Ascending aorta (tissue), 2 donors: ENCODE measurements at places on chromosomes 11 and 22.
A peak's percentile ranks its signal among the peaks of the same experiment; 100 is the strongest.

- H3K36me3 ChIP-seq: no peaks in the 10 kb centered on the region
- H3K27me3 ChIP-seq: no peaks in the 10 kb centered on the region
- H3K27ac ChIP-seq: no peak overlapping the region
- H3K4me3 ChIP-seq: no peak overlapping the region
- DNase-seq: no peak
- peaks cover 6% of the 10 kb centered on the region for H3K4me1 ChIP-seq
These were observed 23.4 kb upstream of the CELSR1 start for GRCh38 chr22:46560696-46561295.

GRCh38 chr11:75240311-75241035 lies at the start of gene TPBGL:
Gene TPBGL, plus strand, starts transcription at chr11:75240774. Its CDS starts 276 bp downstream, at chr11:75241050.
- no peaks in the 10 kb centered on the region for H3K36me3 ChIP-seq
- DNase-seq: no peak
- peaks cover 5% of the 10 kb centered on the region for H3K27me3 ChIP-seq
- peak within 1 kb of the TSS; percentile 65 for H3K4me3 ChIP-seq

- H3K4me3 ChIP-seq: no peak overlapping the region
- no peaks in the 10 kb centered on the region for H3K4me1 ChIP-seq
- H3K36me3 ChIP-seq: no peaks in the 10 kb centered on the region
- DNase-seq: no peak
- H3K27me3 ChIP-seq: no peaks in the 10 kb centered on the region
- H3K27ac ChIP-seq: no peak overlapping the region
These were observed 79.3 kb downstream of the LIF start for GRCh38 chr22:30167296-30167695.

DNA sequence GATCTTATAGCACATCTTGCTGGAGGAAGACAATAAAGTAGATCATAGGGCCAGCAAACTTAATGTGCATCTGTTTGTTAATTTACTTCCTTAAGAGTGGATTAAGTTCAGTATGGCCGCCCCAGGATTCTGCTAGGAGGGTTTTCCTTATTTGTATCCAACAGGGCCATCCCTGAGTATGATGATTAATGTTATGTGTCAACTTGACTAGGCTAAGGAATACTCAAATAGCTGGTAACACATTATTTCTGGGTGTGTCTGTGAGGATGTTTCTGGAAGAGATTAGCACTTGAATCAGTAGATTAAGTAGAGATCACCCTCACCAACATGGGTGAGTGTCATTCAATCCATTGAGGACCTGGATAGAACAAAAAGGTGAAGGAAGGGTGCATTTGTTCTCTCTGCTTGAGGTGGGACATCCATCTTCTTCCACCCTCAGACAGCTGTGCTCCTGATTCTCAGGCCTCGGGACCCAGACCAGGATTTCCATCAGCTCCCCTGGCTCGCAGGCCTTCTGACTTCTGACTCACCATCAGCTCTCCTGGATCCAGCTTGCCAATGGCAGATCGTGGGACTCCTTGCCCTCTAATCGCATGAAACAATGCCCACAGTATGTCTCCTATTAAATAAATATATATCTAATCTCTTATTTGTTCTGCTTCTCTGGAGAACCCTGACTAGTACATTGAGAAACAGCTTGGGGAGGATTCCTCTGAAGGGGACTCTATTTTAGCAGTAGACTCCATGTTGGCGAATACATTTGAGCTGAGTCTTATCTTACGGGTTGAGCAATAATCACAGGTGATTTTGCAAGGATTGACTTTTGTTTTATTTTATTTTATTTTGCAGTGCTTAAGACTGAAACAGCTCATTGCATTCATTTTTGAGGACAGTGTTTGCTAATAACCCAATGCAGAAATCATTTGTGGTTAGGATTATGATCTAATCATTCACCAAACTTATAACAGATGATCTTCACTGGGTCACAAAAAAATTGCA lies 9.0 kb upstream of the ZBTB44 start:
- DNase-seq: no peak
- H3K4me1 ChIP-seq: no peaks in the 10 kb centered on the region
- no peaks in the 10 kb centered on the region for H3K36me3 ChIP-seq
- no peak overlapping the region for H3K4me3 ChIP-seq
- no peak overlapping the region for H3K27ac ChIP-seq
- H3K27me3 ChIP-seq: no peaks in the 10 kb centered on the region

DNA sequence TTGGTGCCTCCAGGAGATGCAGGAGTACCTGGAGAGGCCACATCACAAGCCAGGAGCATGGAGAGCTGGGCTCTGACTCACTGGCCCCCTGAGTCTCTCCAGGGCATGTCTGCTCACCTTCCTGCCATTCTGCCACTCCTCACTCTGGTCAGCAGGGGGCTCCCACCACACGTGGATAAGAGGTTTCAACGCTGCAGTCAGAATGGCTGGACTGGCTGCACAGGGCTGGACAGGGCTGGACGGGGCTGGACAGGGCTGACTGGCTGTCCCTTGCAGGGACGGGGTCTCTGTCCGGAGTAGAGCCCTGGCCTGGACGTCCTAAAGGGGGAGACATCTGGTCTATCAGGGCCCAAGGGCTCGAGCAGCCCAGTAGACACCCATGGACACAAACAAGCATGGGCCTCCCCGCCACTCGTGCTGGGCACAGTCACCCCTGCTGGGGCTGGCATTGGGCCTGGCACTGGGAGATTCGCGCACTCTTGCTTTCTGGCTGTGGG lies 34.6 kb downstream of the CYTH4 start:
- peak; percentile 76 for DNase-seq
- H3K27ac ChIP-seq: no peak overlapping the region
- no peaks in the 10 kb centered on the region for H3K36me3 ChIP-seq
- no peaks in the 10 kb centered on the region for H3K27me3 ChIP-seq
- no peak overlapping the region for H3K4me3 ChIP-seq
- no peaks in the 10 kb centered on the region for H3K4me1 ChIP-seq

- H3K4me3 ChIP-seq: no peak overlapping the region
- H3K4me1 ChIP-seq: peaks cover 5% of the 10 kb centered on the region
- peak overlapping the region; percentile 54 for H3K27ac ChIP-seq
- H3K27me3 ChIP-seq: no peaks in the 10 kb centered on the region
- H3K36me3 ChIP-seq: no peaks in the 10 kb centered on the region
These were observed 21.0 kb downstream of the P2RY2 start for GRCh38 chr11:73239111-73239521.

DNA sequence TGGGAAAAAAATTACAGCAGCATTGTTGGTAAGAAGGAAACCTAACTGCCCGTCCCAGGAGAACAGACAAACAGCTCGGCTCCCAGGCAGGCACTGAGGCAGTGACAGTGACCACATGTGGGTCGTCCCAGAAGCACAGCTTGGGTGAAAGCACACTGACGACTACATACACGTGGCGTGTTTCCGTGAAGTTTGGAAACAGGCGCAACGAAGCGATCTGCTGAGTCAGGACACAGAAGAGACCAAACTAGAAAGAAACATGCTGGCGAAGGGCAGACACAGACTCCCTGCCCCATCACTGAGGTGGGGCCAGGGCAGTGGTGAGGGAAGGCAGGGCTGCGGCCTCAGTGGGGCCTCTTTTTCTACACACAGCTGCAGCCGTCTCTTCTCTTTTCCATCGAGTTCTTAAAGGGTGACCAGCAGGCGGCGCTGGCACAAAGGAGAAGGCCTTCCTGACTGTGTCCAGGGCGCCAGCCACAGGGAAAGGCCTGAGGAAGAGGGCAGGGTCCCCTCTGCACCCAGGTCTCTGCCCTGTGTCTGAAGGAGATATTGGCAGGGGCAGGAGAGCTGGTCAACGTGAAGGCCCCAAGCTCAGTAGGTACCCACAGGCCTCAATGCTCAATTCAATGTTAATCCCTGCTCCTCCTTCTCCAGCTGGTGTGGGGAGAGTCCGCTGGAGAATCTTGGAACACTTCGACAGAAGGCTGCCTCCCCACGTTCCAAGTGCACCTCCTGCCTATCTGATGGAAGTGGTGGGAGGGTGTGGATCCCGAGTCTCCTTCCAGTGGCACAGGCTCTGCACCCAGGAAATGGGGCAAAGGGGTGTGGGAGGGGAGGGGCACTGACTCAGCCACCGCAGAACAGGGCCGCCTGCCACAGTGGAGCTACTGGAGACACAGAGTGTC lies 19.9 kb downstream of the CARS1 start:
- H3K27me3 ChIP-seq: no peaks in the 10 kb centered on the region
- peak; percentile 88 for DNase-seq
- H3K27ac ChIP-seq: no peak overlapping the region
- peaks cover 82% of the 10 kb centered on the region for H3K36me3 ChIP-seq

DNA sequence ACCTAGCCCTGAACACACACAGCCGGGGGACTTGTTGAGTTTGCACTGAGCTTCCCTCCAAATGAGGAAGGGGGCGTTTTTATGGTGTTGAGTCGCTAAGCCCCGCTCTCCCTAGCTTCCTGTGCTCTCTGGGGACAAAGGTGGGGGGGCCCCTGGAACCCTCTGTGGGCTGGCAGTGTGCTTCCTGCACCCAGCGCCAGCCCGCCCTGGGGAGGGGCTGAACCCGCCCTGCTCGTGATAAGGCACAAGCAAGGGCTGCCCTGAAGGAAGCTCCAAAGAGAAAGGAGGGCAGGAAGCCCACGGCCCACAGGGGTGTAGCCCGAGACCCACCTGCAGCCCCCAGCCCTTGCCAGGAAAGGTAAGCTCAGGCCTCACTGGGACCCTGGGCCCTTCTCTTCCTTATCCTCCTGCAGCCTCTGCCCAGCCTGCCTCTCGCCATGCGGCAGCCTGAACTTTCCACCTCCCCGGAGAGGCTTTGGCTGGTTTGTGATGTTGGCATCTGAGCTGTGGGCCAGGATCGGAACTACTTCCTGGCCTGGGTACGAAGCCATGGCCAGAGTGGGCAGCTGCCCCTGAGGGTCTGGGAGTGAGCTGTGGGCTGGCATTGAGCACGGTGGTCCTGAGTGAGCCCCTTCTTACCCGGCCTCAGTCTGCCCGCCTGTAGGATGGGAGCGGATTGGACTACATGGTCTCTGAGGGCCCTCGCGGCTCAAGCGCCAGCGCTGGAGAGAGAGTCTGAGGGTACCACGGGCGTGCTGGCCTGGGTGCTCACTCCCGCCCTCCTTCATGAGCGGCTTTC lies at the start of gene FERMT3:
Gene FERMT3 (plus strand): TSS at position 265 of the 799 bp plus-strand sequence. CDS start 644 bp downstream, outside the sequence.
- peaks cover 35% of the 10 kb centered on the region for H3K36me3 ChIP-seq
- peak; percentile 81 for DNase-seq
- H3K4me3 ChIP-seq: peak within 1 kb of the TSS; percentile 24
- no peaks in the 10 kb centered on the region for H3K27me3 ChIP-seq
- peak within 1 kb of the TSS; percentile 48 for H3K27ac ChIP-seq

DNA sequence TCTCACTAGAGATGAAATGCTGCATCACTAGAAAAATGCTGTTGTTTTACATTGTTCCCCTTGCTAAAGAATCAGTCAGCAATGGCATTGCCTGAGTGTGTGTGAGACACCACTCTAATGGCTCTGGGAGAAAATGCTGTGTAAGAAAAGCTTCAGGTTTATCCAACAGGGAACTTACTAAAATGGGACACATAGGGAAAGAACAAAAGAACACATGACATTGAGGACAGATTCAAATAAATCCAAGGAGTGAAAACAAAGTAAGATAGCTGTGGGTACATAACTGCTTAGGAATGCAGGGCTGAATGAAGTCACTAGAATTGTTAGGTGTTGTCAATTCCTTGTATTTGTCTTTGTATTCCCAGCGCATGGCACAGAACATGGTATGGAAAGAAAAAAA lies 24.2 kb downstream of the BLID start:
- no peak overlapping the region for H3K4me3 ChIP-seq
- no peaks in the 10 kb centered on the region for H3K27me3 ChIP-seq
- peaks cover 5% of the 10 kb centered on the region for H3K4me1 ChIP-seq
- H3K36me3 ChIP-seq: peaks cover 16% of the 10 kb centered on the region
- DNase-seq: no peak

GRCh38 chr11:15223318-15223717 lies 108.6 kb downstream of the INSC start:
- no peaks in the 10 kb centered on the region for H3K27me3 ChIP-seq
- no peak overlapping the region for H3K27ac ChIP-seq
- DNase-seq: no peak
- H3K4me1 ChIP-seq: no peaks in the 10 kb centered on the region
- H3K4me3 ChIP-seq: no peak overlapping the region

DNA sequence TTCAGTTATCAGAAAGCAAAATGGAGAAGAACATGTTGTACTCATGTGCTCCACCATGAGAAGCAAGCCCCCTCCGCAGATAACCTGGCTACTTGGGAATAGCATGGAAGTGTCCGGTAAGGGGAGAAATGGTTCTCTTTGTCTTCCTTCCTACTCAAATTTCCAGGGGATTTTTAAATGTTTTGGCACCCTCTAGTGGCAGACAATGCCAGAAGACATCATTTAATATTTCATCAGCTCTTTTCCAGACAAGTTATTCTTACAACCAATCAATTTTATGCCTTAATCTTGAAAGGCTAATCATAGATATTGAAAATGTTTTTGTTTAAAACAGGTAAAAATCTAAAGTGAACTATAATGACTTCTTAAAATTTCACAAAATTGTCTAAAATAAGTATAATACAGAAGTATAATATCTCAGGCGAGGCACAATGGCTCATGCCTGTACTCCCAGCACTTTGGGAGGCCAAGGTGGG lies 15.7 kb downstream of the CRTAM start:
- H3K27me3 ChIP-seq: no peaks in the 10 kb centered on the region
- H3K4me1 ChIP-seq: no peaks in the 10 kb centered on the region
- no peak for DNase-seq
- no peaks in the 10 kb centered on the region for H3K36me3 ChIP-seq

DNA sequence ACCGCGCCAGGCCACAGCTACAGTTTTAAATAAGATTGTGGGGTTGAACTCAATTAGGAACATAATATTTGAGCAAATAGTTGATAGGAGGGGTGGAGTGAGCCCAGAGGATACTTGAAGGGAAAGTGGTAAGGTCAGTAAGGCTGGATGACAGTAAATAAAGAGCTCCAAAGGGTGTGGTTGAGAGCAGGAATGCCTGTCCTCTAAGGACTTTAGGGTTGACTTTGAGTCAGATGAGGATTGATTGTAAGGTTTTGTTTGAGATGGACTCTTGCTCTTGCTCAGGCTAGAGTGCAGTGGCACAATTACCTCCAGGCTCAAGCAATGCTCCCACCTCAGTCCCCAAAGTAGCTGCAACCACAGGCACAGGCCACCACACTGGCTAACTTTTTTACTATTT lies 2.4 kb downstream of the FOXR1 start:
- no peak overlapping the region for H3K4me3 ChIP-seq
- no peaks in the 10 kb centered on the region for H3K27me3 ChIP-seq
- no peak overlapping the region for H3K27ac ChIP-seq
- DNase-seq: no peak

DNA sequence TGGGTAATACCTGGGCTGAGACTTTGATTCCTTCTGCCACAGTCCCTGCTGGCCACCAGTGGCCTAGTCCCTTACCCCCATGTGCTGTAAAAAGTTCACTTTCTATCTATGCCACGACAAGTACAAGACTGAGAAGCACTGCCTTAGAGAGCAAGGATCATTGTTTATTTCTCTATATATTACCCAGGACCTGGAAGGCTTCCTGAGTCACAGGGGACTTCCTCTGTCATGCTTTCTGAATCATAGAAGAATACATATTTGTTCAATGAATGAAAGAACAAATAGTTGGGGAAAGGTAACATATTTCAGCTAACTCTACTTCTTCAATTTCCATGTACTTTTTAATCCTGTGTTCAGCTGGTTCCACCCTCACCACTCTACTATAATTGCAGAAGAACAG lies 5.5 kb upstream of the SYT9 start:
- DNase-seq: no peak
- H3K27me3 ChIP-seq: no peaks in the 10 kb centered on the region
- no peak overlapping the region for H3K4me3 ChIP-seq
- H3K4me1 ChIP-seq: no peaks in the 10 kb centered on the region
